ENCODE measurements at places on chromosomes 3 and 15.
A peak's percentile ranks its signal among the peaks of the same experiment; 100 is the strongest.

- no peak for DNase-seq
These were observed 440.7 kb downstream of the MAGI1 start for GRCh38 chr3:65597952-65598413.

DNA sequence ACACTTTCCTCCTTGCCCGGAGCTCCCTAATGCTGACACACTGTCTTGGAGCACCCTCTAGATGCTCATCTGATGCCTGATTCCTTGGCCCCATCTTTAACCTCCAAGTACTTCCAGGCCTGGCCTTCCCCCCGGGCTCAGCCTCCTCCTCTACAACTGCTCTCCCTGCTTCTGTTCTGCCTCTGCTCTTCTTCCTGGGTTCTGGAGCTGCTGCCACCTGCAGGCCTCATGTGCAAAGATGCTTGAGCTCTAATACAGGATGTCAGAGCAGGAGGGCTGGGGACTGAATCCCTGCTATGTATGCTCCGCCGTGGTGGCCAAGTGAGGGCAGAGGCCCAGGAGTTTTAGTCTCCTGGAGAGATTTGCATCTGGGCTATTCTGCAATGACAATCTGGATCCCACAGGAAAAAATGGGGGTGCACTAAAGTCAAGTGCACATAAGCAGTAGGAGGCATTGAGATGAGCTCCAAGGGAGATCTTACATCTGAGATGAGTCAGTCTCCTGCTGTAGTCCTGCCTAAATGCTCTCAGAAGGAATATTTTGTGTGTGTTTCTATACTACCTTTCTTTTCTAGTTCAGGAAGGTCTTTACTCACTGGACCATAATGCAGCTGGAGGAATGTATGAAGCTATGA is 296.3 kb downstream of the UACA start:
- DNase-seq: no peak

GRCh38 chr15:57223345-57223744 is 153.0 kb upstream of the CGNL1 start:
- DNase-seq: no peak

- DNase-seq: no peak
These were observed 38.9 kb upstream of the LIMD1 start for GRCh38 chr3:45555666-45556065.

DNA sequence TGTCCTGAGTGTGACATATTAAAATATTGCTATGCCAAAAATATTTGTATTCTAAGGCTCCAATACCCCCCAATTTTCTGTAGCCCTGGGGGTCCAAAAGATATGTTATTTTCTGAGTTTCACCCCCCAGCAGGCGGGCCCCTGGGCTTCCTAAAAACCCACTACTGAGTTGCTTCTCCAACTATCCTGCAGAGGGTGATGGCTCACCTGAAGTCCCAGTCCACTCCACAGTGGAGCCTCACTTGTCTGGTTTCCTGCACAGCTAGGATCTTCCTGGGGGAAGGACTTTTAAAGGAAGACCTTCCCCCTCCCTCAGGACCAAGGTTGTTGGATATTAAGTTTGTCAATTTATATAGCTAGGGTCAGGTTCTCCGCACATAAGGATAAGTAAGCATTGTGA is 1181.4 kb downstream of the ROBO2 start:
- DNase-seq: no peak

DNA sequence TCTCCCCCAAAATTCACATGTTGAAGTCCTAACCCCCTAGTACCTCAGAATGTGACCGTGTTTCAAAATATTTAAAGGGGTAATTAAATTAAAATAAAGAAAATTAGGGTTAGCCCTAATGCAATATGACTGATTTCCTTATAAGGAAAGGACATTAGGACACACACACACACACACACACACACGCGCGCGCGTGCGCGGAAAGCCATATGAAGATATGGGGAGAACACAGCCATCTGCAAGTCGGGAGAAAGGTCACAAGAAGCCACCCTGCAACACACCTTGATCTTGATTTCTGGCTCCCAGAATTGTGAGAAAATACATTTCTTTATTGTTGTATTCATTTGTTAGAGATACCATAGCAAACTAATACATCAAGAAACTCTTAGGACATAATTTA is 54.6 kb upstream of the STXBP5L start:
- DNase-seq: no peak

GRCh38 chr15:41286665-41287333 is 45.6 kb downstream of the OIP5 start:
- DNase-seq: no peak

DNA sequence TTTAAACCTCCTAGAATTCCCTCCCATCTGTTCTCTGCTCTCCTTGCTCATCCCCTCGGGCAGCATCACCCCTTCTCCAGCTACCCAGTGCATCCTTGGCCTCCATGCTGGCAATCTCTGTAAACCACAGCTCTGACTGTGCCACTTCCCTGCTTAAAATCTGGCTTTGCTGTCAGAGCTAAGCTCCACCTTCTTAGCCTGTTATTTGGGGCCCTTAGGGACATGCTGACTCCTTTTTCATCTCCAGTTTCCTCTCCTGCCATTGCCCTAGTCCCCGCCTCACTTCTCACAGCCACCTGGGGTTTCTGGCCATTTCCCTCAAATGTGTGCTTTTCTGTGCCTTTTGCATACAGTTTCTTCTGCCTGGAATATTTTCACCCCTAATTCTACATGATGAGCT is 5.7 kb downstream of the SLC6A20 start:
- DNase-seq: no peak

DNA sequence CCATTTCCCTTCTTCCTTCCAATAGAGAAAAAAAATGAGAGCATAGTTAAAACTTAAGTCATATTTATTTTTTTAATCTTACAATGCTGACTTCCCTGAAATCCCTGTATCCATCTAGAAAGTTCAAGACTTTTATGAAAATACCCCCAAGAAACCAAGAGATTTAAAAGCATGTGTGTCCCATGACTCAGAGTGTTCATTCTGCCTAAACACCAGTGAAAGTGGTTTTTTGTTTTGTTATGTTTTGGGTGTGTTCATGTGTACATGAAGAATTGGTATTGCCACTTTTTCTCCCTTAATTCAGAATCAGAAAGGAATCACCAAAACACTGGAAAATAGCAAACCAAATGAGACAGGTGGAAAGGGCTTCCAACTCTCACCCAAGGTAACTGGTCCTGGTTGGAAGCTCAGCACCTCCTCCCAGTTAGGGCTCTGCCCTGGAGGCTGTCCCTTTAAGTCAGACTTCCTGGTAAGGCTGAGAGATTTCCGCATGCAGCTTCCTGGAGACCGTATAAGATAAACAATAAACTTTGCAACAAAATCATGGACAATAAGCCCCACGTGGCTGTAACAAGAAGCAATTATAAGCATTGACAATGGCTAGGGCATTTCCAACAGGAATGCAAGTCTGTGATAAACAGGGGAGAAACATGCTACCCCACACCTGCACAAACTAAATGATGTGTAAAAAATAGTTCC is 121.9 kb upstream of the ARHGEF3 start:
- no peak for DNase-seq

DNA sequence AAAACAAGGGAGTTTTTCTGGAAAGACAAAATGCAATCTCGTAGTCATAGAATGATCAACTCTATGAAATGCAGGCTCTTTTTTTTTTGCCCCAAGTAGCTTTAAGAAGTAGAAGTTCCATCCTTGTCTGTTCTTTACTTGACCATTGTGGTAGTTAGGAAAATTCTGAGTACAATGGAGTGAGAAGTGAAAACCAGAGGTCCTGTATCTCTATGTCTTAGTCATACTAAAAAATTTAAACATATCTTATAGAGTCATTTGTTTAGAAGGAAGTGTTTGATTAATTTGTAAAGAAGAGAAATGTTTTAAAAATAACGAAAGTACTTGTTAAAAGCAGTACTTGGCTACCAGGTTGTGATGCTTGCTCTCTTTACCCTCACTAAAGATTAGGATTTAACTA is 52.4 kb downstream of the PRKCI start:
- DNase-seq: no peak

GRCh38 chr3:114804099-114804498 is 343.0 kb downstream of the ZBTB20 start:
- no peak for DNase-seq

- no peak for DNase-seq
These were observed 1105.8 kb downstream of the IGSF11 start for GRCh38 chr3:117928836-117929235.

- peak; percentile 32 for DNase-seq
These were observed 390.4 kb downstream of the ZIC1 start for GRCh38 chr3:147799601-147800000.
